Camera-type eye (tissue), 1 donor: ENCODE measurements at places on chromosomes 6 and 20. TPM values are rescaled to one million over a fixed set of nuclear protein-coding genes. Genes with fewer than 3 reads are reported as not detected.

Gene DSP
- 98.2 TPM for total RNA-seq

Gene RAD21L1
- total RNA-seq = 0.38 TPM

Gene RSPO3
- total RNA-seq = 9.5 TPM

Gene KAT14
- total RNA-seq = 20.9 TPM

Gene ABT1
- 13.3 TPM for total RNA-seq
